Pancreas (tissue), 10 donors: ENCODE measurements at places on chromosomes 6 and 20. TPM values are rescaled to one million over a fixed set of nuclear protein-coding genes. Genes with fewer than 3 reads are reported as not detected.

RSPO3 gene
- 0.92 TPM for polyA plus RNA-seq

ZSCAN26 gene
- polyA plus RNA-seq = 6.8 TPM

CRISP3 gene
- polyA plus RNA-seq = 0.49 TPM

MCHR2 gene
- polyA plus RNA-seq = not detected

POU5F1 gene
- polyA plus RNA-seq = 8.6 TPM

RHAG gene
- not detected for polyA plus RNA-seq

MROH8 gene
- 1.6 TPM for polyA plus RNA-seq

MEI4 gene
- 0.30 TPM for polyA plus RNA-seq

THBS2 gene
- 1.7 TPM for polyA plus RNA-seq

BHLHE23 gene
- polyA plus RNA-seq = not detected

ZNF165 gene
- polyA plus RNA-seq = 2.8 TPM

ABHD16B gene
- polyA plus RNA-seq = 0.12 TPM

CD83 gene
- polyA plus RNA-seq = 2.5 TPM

MYBL2 gene
- 14.5 TPM for polyA plus RNA-seq

ASIP gene
- polyA plus RNA-seq = not detected

HTR1B gene
- 0.05 TPM for polyA plus RNA-seq

COL19A1 gene
- polyA plus RNA-seq = 0.04 TPM

TREML4 gene
- polyA plus RNA-seq = not detected

EYS gene
- polyA plus RNA-seq = 0.14 TPM

RNF5 gene
- 41.4 TPM for polyA plus RNA-seq

CALHM6 gene
- polyA plus RNA-seq = 1.3 TPM

ECT2L gene
- polyA plus RNA-seq = 0.05 TPM

SMLR1 gene
- polyA plus RNA-seq = 0.05 TPM

GGT7 gene
- polyA plus RNA-seq = 30.3 TPM

PDYN gene
- not detected for polyA plus RNA-seq

NRN1 gene
- polyA plus RNA-seq = 4.3 TPM

OPN5 gene
- not detected for polyA plus RNA-seq
